Central memory CD4-positive, alpha-beta T cell (primary cell): ENCODE measurements at places on chromosomes 4 and X.

- no peak for DNase-seq
These were observed 89.8 kb downstream of the PDGFRA start for GRCh38 chr4:54318904-54319303.

DNA sequence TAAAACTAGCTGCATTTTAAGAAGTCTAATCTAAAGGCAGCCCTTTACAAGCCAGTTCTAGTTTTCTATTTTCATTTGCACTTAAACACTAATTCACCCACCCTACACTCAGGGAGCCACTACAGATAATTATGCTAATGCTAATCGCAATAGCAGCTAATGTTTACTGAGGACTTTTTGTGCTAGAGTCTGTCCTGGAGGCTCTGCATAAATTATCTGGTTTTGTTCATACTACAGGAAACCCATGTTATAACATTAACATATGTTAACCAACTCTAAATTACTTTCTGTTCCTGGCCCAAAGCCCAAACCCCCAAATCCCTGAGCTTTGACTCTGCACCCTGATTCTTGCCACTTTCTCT lies 480 bp upstream of the RADX start:
- no peak for DNase-seq

GRCh38 chr4:180932370-180933001 lies 1310.7 kb upstream of the TENM3 start:
- no peak for DNase-seq

GRCh38 chr4:140109292-140109691 lies 44.7 kb downstream of the MAML3 start:
- DNase-seq, result no peak

GRCh38 chrX:133937022-133937421 lies 48.4 kb downstream of the GPC3 start:
- no peak for DNase-seq

DNA sequence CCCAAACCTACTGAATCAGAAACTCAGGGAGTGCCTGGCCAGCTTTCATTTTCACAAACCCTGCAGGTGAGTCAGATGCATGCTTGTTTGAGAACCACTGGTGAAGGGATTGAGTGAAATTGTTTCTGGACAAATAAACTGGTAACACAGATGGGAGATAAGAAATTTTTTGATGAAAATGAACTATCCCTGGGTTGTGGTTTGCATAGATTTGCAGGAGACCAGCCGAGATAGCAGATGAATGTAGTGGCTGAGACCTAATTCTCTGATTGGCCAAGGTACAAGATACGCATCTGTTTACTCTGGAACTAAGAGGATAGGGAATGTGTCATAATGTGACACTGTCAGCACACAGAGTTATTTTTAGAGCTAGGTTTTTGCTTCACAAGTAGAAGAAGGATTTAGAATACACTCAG lies 117.8 kb upstream of the NOCT start:
- DNase-seq, result no peak

DNA sequence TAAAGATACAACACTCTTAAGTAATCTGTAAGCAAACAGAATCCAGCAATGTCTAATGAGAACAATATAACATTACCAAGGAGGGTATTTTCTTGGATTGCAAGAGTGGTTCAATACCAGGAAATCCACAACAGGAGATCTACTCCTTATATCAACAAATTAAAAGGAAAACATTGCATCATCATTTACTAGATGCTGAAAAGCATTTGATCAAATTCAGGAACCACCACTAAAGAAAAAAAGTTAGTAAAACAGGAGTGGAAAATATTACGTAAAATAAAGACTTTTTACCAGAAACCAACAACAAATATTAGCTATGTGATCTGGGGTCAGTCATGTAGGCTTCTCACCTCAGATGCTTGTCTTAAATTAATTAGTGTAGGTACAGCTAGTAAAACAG lies 66.8 kb upstream of the MAB21L2 start:
- no peak for DNase-seq

DNA sequence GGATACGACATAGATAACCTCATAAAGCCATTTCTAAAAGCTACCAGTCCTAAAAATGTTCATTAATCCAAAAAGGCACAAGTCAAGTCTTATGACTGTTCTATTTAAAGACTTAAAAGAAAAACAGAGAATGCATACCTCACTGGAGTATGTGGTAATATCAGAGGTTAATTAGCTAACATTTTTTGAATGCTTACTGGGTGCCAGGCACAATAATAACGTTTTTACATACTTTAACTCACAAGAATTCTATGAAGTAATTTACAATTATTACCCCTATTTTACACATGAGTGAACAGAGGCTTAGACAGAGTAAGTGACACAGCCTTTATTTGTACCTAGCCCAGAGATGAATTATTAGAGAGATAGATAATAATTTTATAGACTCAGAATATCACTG lies 207.5 kb downstream of the PDGFC start:
- DNase-seq, result no peak

- DNase-seq, result no peak
These were observed 39.9 kb downstream of the ATP8A1 start for GRCh38 chr4:42617030-42617429.

DNA sequence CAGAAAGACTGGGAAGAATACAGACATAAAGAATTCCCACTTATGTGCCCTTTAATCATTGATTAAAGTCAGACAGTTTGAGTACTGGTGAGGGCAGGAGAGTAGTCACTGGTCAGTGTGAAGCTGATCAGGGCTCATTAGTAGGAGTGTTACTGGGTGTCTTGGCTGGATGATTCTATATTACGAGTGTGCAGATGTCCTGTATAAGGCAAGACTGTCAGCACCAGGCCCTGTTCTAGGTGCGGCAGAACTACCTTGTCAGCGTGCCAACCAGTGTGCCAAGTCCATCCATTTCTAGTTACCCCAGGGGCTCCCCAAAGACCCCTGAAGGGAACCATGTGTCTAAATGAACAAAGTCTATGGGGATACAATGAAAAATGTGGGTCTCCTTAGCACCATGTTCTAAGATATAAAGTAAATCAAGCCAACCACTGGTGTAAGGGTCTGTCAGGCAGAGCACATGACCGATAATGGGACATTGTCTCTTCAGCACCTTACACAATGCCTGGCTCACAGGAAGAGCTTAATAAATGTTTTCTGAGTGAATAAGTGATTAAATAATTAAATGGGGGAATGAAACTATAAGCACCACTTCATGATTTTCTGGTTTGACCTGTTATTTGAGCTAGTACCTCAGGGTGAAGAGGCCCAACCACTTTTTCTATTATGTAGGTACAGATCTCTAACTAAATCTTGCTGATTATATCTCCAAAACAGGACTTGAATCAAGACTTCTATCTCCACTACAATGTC lies 205.0 kb downstream of the CAMK2D start:
- DNase-seq, result no peak

DNA sequence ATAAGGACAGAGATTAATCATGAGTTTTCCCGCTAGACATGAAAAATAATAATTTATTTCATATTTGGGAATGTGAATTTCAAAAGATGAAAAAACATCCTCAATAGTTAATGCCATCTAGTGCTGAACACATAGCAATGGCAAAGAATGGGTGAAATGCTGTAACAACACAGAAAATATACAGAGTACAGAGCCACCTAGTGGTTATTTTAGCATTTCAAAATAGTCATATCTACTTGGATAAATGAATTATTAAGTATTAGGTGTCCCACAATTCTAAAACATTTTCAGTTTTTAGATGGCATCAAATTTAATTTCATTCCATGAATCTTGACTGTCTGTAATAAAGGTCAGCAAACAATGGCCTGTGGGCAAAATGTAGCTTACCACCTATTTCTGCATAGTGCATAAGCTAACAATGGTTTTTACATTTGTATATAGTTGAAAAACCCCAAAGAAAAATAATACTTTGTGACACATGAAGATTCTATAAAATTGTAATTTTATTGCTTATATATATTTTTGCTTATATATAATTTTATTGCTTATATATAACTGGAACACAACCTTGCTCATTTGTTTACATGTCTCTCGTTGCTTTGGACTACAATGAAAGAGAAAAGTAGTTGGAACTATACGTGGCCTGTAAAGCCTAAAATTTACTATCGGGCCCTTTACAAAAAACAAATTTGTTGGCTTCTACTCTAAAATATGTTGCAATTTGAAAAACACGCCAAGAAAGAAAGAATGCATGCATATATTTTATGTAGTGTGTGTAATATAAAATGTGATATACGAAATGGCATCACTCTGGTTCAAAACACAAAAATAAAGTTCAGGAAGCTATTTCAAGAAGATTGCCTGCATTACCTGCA lies 99.1 kb upstream of the FAM47C start:
- DNase-seq, result no peak

GRCh38 chr4:21447301-21448054 lies 501.1 kb downstream of the KCNIP4 start:
- DNase-seq, result no peak

DNA sequence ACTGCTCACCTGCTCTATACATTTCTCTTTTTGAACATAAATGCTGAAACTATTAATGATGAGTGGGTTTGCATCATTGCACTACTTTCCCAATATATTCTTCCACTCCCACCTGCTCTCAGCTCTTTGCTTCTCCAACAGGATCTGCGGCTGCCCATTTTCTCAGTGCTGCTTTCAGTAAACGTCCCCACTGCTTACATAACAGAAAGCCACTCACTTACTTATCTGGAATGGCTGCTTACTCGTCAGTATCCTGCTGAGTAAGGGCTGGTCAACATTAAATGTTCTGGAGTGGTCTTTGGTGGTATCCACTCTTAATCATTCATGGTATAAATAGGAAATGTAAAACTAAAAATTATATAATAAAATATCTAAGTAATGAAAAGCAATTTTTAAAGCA lies 112.8 kb upstream of the HPF1 start:
- DNase-seq, result no peak
